ENCODE measurements at places on chromosomes 11 and 22.

GRCh38 chr22:31969789-31970489 lies 25.6 kb downstream of the YWHAH start:
- DNase-seq: peak; percentile 77

- DNase-seq: no peak
These were observed 13.3 kb upstream of the C11orf91 start for GRCh38 chr11:33713856-33714398.

DNA sequence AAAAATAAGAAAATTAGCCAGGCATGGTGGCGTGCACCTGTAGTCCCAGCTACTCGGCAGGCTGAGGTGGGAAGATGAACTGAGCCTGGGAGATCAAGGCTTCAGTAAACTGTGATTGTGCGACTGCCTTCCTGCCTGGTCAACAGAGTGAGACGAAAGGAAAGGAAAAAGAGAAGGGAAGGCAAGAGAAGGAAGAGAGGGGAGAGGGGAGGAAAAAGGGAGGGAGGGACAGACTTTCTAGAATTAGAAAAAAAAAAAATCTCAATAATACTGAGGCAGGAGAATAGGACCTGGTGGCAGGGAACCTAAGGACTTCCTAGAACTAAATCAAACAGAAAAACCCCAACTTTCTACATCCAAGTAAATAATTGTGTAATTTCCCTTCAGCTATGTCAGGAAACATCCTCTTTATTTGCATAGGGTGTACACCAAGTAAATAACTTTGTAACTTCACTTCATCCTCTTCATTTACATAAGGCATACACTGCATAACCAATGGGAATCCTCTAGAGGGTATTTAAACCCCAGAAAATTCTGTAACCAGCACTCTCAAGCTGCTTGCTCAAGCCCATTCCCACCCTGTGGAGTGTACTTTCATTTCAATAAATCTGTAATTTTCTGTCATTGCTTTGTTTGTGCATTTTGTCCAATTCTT lies 8.7 kb downstream of the SBF2 start:
- no peak for DNase-seq

DNA sequence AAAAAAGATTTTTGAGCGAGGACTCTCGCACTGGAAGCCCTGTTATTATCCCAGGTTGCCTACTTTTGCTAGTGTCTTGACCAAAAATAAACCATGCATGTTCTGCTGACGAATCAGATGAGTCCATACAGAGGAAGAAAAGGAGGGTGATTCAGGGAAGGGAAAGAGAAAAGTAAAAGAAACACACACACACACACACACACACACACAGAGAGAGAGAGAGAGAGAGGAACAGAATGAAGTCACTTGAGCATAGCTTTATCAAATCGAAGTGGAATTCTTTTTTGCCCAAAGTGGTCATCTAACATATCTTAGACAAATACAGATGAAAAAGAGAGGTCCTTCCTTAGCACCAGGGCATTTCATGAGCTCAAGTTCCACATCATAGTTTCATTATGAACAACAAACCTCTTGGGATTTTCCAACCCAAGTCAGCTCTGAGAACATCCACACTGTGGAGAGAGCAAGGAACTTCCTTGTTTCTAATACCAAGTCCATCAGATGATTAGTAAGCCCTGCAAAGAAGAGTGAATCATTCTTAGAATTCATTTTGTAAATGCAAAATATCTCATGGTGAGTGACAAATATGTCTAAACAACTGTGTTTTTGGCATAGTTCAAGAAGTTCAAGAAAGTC lies 7.7 kb upstream of the MMP12 start:
- no peak for DNase-seq

DNA sequence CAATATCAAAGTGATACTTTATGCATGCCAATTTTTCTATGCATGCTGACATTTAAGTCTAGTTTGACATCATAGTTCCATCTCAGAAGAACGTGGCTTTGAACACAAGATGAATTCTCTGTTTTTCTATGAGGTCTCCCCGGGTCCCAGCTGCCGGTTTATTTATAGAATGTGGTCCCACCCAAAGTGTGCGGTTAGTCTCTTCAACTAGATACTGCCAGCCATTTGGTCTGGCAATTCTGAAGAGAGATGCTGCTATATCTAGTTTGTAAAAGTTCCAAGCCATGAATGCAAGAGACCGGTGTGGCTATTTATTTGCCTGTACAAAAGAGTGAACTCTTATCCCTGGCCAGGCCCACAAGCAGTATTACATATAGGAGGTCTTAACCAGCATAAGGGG lies 9.2 kb downstream of the OR5A2 start:
- no peak for DNase-seq

DNA sequence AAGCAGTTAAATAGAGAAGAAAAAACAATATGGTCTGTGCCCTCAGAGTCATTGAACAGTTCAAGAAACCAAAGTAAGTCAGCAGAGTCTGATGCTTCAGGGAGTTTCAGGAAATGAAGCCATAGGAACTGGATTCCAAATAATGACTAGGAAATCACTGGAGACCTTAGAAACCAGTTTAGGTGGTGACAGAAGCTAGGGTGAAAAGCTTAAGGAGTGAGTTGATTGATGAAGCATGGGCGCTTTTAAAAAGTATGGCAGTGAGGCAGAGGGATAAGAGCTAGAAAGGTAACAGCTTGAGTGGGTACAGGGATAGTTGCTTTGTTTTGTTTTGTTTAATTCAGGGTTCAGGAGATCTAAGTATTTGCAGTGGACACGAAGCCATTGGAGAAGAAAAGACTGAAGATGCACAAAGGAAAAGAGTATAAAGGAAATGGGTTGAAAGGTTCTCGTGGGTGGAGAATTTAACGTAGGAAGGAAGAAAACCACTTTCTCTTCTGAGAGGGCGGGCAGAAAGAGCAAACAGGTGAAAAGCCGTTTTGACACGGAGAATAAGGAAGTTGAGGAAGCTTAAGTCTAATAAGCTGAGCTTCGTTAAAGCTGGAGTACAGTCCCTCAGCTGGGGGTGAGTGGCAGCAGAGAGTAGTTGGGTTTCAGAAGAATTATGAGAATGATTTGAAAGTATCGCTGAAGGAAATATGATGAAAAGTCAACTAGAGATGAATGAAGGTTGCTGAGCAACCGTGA lies 14.8 kb downstream of the SGSM3 start:
- DNase-seq: no peak

GRCh38 chr11:110883256-110883655 lies 171.0 kb upstream of the ARHGAP20 start:
- no peak for DNase-seq

GRCh38 chr11:111573821-111574249 lies 28.4 kb upstream of the SIK2 start:
- no peak for DNase-seq

DNA sequence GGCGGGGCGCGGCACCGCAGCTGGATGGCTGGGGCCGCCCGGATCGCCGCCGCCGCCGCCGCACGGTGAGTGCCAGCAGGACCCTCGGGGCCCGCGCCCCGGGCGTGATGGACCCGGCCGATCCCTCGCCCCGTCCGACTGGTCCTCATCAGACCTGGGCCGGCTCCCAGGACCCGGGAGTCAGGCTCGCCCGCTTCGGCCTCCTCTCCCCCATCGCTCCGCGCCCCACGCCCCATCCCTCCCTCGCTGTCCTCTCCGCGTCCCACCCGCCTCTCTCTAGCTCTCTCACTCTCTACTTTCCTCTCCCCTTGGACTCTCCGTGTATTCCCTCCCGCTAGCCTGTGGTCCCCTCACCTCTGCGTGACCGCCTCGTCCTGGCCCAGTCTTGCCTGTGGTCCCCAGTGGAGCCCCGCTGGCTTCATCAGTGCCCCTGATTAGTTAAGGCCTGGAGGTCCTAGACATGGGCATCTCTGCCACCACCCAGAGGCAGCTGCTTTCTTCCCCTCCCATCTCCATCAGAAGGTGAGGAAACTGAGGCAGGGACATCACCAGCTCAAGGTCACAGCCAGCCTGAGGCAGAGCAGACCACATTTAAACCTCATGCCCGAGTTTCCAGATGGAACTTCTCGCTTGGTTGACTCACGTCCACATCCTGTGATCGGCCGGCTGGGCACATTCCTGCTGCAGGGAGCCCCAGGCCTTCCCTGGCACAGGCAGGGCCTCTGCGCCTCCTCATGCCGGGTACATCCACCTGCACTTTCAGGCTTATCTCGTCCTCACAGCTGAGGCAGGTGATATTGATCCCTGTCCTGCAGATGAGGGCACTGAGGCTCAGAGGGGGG lies 429 bp downstream of the SLC39A13 start:
- DNase-seq: no peak

DNA sequence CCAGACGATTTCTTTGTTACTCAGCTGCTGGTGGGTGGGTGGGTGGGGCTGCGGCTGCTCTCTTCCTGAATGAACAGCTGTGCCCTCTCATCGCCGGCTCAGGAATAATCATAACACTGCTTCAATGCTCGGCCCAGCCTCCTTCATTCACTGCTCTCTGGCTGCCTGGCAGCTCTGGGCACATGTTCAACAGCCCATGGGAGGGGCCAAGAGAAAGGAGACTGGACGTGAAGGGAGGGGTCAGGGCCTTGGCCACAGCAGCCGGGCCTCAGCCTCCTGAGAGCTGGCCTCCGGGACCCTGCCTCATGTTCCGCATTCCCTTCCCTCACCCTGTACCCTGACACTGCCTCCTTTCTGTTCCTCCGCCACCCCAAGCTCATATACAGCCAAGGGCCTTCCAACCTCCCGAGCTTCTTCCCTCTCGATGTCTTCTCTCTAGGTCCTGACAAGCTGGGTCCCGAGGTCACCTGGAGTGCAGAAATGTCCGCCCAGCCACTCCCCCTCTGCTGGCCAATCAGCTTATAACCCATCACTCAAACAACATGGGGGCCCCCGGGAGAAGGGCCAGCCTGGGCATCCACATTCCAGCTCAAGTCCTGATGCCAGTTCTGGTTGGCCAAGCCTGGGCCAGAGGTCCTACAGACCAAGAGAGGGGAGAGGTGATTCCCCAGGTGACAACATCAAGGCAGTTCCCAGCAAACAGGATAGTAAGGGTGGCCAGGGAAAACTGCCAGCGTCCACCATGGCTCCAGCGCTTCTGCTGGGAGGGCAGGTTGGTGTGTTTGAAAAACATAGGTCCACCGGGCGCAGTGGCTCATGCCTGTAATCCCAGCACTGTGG lies 3.2 kb upstream of the CSDC2 start:
- peak; percentile 7 for DNase-seq

DNA sequence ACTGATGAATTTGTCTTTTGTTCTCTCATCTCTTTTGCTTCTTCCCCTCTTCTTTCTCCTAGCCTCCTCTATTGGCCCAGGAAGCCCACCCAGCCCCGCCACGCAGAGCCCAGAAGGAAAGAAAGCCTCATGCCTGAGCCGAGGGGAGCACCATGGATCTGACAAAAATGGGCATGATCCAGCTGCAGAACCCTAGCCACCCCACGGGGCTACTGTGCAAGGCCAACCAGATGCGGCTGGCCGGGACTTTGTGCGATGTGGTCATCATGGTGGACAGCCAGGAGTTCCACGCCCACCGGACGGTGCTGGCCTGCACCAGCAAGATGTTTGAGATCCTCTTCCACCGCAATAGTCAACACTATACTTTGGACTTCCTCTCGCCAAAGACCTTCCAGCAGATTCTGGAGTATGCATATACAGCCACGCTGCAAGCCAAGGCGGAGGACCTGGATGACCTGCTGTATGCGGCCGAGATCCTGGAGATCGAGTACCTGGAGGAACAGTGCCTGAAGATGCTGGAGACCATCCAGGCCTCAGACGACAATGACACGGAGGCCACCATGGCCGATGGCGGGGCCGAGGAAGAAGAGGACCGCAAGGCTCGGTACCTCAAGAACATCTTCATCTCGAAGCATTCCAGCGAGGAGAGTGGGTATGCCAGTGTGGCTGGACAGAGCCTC lies 3.8 kb downstream of the ZBTB16 start:
- DNase-seq: no peak

Data from DMS153 (cell line).